Karpas-422 (cell line): ENCODE measurements at places on chromosomes 2 and 18. TPM values are rescaled to one million over a fixed set of nuclear protein-coding genes. Genes with fewer than 3 reads are reported as not detected.

DNA sequence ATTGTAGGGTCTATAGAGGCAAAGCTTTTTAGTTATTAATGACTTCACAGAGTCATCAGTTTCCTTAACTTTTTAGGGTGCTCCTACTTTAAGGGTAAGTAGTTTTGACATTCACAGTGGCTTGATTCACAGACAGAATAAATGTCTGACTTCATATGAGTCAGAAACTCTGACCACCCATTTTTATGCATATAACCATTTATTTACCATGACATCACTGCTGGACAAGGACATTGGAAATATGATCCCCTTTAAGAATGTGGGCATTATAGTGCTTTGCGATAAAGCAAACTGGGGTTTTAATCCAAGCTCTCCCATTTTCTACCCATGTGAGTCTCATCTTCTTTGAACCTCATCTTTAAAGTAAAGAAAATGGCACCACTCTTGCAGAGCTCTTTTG lies 162.0 kb upstream of the MC4R start:
- no peak for DNase-seq

DNA sequence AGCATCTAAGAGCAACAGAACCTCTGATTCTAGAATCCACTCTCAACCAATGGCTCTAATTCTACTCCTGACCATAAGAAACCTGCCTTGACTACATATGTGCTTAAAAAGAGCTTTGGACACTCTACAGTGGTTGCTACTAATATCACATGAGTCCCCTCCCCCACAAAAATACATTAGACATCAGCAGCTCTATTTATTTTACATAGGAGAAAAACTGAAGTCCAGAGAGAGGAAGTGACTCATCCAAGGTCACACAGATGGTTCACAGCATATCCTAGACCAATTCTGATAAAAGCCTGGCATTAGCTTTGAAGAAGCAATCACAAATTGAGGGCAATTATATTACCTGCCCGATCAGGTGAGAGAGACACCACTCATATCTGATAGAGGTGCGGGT lies 49.8 kb downstream of the ALK start:
- DNase-seq, result no peak

DNA sequence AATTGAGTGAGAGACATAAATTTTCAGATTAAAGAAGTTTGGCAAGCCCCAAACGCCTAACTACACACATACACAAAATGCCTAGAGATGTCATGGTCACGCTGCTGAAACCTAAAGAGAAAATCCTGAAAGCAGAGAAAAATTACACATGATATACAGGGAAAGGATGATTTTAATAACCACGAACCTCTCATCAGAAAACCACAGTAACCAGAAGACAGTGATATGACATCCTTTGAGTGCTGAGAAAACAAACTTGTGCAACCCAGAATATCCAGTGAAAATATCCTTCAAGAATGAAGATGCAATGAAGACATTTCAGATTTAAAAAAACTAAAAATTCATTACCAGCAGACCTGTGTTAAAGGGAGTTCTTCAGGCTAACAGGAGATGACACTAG lies 122.4 kb upstream of the LMAN1 start:
- no peak for DNase-seq

GRCh38 chr18:43080671-43081070 lies 34.8 kb downstream of the RIT2 start:
- DNase-seq, result no peak

- DNase-seq, result no peak
These were observed 113.7 kb upstream of the NRP2 start for GRCh38 chr2:205568620-205569019.

GRCh38 chr2:241271706-241272302 lies 43.7 kb downstream of the HDLBP start:
- peak; percentile 76 for DNase-seq

DNA sequence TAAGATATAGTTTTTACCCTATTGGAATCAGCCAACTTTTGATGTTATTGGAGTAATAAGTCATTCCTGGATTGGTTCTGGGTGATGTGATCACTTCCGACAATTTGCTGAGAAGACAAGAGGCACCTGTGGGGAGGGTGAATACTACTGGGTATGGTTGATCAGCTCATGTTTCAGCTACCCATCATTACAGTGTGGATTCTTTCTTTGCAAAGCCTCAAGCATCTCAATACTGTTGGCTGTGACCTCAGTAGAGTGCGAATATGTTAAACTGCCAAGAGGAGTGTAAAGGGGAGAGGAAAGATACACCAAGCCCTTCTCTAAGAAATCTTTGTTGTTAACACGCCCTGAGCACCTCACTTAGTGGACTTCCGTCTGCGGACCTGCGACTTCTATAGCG lies 317.7 kb downstream of the TDRD15 start:
- DNase-seq, result no peak

- DNase-seq, result no peak
These were observed 354.8 kb upstream of the MEIS1 start for GRCh38 chr2:66080127-66080526.

DNA sequence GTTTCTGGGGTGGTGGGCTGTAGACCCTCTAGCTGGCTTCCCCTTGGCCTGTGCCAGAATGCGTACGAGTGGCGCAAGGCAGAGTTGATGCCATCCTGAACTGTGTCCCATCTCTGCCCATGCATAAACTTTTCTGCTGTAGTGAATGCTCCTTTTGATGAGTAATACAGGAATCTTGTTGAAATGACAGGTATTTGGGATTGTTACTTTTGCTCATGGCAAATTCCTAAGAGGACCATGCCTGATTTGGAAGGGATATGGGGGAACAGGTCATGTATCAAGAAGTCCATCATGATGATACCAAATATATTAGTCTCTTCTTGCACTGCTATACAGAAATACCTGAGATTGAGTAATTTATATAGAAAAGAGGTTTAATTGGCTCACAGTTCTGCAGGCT lies 648.0 kb downstream of the SLC4A3 start:
- no peak for DNase-seq

GRCh38 chr18:22183698-22184170 lies 14.3 kb downstream of the GATA6 start:
- DNase-seq, result no peak

DNA sequence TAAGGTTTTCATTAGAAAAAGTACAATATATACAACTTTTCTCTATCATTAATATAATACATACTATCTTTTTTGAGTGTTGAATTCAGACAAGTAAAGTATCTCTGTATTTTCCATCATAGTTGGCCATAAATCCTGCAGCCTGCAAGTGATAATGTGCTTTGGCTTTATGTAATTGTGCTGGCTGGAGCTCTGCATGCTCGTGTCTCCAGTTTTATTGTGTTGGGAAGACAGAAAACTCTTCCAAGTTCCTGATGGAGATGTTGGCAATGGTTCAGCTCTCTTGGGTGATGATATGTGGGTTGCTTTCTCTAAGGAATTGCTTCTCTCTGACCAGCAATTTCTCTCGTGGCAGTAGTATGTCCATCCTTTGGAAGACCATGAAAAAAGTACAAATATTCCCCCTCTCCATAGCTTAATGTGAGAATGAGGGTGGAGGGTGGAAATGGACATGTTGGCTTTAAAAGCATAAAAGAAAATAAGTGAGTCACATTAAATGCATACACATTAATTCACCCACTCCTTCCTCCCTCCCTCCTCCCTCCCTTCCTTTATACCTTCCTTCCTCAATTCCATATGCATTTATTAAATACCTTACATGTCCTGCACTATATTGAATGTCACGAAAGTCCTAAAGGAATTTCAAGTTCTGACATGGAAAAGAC lies 344.2 kb downstream of the MTX2 start:
- no peak for DNase-seq

The SLC11A1 gene
- total RNA-seq, result 1.9 TPM in 1 of 2 replicates, not detected in the other

The MC5R gene
- total RNA-seq, result not detected in 2 replicates

The MFSD2B gene
- not detected in 2 replicates for total RNA-seq

The RAB31 gene
- not detected in 2 replicates for total RNA-seq
